Stimulated activated CD8-positive, alpha-beta memory T cell treated with anti-CD3 and anti-CD28 coated beads, Interleukin-7, amount 100 ng/mL, for 1 hour (primary cell): ENCODE measurements at places on chromosomes 7 and 10.

GRCh38 chr10:46012746-46013145 lies 17.7 kb downstream of the NCOA4 start:
- DNase-seq = no peak

DNA sequence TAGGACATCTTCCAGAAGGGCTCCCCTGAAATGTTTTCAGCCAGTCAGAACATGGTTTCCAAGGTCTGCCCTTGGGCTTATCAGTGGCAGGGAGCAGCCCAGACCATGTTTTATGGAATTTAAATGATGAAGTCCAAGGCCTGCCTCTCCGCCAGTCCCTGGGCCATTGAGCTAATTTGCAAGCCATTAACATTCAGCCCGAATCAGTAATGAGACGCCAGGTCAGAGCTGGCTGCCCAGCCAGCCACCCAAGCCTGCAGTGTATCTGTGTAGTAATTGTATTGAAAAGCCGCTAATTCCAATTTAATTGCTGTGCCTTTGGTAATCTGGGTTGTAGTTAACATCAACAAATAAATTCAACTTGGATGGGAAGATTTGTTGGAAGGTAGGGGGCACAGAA lies 131.4 kb downstream of the PAXIP1 start:
- no peak for DNase-seq

DNA sequence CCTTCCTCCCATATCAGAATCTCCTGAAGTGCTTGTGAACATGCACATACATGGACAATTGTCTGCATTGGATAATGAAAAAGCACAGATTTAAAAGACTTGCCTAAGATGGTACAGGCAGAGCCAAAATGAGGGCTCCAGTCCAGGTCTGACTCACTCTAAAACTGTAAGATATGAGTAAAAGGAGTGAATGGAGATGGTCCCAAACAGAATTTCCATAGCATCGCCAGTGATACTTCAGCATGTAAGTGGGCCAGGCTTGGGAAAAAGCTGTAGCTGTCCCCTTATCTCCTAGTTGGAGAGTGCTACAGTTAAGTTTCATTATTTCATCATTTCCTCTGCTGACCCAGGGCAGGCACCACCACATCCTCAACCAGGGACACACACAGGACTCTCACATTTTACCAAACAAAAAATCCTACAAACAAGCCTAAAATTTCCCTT lies 26.4 kb upstream of the IL6 start:
- no peak for DNase-seq

DNA sequence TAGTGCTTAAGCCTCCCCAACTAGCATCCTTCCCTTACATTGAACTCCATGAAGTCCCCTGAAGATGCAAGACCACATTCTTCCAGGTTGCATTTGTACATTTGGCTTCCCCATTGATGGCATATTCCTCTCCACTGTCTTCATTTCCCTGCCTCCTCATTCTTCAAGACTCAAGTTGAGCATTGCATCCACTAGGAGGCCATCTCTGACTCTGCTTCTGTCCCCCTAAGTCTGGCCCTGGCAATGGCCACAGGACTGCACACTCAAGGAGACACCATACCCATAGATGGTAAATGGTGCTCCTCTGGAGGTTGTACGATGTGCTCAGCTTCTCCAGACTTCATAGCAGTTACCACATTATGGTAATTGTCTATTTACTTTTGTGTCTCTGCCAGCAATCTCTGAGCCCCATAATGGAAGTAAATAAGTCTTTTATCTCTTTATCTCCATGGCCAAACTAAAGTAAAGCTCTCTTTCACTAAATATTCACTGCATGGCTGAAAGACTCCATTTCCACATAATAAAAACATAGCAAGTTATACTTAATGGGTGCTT lies 112.6 kb downstream of the PTPRZ1 start:
- DNase-seq = no peak

- no peak for DNase-seq
Measured at GRCh38 chr10:3689871-3690510, 95.0 kb downstream of the KLF6 start.

GRCh38 chr10:102632394-102633111 lies 11.7 kb upstream of the TRIM8 start:
- no peak for DNase-seq

GRCh38 chr7:151351967-151352366 lies 10.4 kb downstream of the NUB1 start:
- DNase-seq = no peak

DNA sequence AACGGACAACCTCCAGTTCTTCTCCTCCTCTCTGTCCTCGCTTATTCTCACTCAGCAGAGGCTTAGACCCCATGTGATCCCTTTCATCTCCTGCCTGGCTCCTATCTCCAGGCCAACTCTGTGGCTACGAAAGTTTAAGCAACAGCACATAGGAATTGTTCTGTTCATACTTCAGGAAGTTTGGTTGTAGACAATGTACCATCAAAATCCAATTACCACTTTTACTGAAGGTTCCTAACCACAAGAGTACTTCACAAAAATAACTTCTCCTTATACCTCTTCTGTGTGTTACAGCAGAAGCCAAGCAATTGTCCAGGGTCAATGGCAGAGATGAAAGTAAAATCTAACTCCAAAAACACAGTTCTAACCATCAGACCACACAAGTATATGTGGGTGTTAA lies 80.0 kb downstream of the SLC25A13 start:
- DNase-seq = no peak

- DNase-seq = no peak
Measured at GRCh38 chr10:7305053-7305452, 105.8 kb downstream of the SFMBT2 start.

GRCh38 chr7:68998136-68998535 lies 600.1 kb upstream of the AUTS2 start:
- DNase-seq = no peak

GRCh38 chr7:147276106-147276505 lies 1159.5 kb downstream of the CNTNAP2 start:
- no peak for DNase-seq

GRCh38 chr7:93036807-93037206 lies 81.0 kb downstream of the SAMD9 start:
- DNase-seq = no peak

GRCh38 chr10:25530306-25530705 lies 355.5 kb downstream of the GPR158 start:
- DNase-seq = no peak

GRCh38 chr10:22629126-22629525 lies 85.3 kb downstream of the PIP4K2A start:
- DNase-seq = no peak

- no peak for DNase-seq
Measured at GRCh38 chr10:113100281-113100680, 150.2 kb downstream of the TCF7L2 start.

DNA sequence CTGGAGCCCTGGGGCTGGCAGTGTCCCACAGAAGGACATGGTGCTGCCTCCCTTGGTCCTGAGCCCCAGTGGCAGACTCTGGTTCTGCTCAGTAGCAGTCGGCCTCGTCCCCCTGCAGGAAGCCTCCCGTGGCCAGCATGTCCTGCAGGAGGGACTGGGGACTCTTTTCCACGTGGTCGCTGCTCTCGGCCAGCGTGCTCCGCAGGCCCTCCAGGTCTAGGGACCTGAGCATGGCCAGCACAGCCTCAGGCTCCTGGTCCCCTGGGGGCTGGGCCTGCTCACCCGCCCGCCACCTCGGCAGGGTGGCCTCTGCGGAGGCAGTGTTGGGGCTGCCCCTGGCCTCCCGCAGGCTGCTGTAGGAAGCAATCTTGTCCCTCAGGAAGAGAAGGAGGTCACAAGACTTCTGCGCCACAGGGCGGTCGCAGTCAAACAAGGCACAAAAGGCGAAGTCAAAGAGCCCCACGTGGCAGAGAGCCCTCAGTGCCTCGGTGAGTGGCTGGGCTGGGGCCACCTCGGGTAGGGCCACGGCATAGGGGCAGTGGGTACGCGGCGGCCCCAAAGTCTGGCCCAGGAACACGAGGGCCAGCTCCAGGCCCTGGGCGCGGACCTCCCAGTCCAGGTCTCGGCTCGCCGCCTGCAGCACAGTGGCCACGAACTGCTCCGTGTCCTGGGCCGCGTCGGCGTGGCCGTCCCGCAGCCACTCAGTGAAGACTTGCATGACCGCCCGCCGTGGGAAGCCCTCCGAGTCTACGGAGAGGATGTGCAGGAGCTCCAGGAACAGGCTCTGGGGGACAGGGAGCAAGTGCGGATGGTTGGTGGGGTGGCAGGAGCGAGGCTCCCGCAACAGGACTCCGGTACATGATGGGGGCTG lies 17.1 kb downstream of the BRAT1 start:
- DNase-seq = no peak

DNA sequence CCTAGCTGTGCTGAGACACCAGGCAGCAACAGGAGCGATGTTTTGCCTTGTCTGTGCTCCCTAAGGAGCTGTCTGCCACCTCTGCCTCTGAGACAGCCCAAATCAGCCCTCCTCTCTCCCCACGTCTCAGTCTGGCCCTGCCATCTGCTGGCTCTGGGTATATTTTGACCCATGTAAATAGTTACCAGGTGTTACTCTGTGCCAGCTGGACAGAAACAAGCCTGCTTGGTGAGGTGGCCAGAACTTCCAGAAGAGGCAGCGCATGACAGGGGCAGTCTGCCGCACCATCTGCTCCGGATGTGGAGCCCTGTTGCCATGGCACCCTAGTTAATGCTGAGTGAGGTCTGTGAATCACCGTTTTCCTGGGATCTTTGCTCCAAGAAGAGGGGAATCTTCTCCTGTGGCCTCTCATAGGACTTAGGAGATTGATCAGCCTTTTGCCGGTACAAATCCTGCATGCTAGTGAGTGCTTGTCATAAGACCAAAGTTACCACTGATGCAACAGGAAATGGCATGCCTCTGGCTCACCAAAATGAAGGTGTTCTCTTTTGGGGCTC lies 31.8 kb downstream of the GSTO2 start:
- DNase-seq = no peak

GRCh38 chr10:114353383-114353782 lies 50.9 kb downstream of the AFAP1L2 start:
- DNase-seq = no peak

GRCh38 chr10:117503244-117504205 lies 39.0 kb upstream of the EMX2 start:
- no peak for DNase-seq

DNA sequence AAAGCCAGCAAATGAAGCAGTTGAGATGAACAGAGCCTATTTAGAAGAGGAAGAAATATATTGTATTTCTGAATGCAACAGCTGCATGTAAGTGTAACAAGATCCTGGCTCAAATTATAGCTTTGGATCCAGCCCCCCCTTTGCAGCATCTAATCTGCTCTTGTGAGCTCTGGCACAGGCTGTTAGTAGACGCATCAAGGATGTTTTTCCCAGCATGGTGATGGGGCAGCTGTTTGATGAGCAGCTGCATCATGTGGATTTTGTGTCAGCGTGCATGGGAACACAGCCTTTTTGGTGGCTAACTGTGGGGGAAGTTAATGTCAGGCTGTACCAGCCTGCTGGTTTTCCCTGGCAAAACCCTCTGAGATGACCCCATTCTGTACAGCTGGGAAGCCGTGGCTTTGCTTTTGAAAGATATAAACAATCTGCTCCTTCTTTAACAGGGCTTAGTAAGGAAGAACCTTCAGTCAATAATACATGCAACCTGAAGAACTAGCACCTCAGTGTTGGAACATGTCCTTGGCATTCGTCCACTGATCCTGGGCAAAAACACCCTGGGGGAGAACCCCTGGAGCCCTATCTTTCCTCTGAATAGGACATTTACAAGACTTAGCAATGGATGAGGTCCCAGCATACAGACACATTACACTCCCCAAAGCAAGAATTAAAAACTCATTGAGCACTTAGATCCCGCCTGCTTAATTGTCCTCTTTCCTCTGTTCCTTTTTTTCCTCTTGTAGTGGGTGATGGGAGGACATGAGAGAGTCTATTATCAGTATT lies 70.6 kb downstream of the NPS start:
- DNase-seq = no peak

- no peak for DNase-seq
Measured at GRCh38 chr10:68543004-68543918, 15.9 kb upstream of the SLC25A16 start.
